ENCODE measurements at places on chromosomes 13 and 19.

DNA sequence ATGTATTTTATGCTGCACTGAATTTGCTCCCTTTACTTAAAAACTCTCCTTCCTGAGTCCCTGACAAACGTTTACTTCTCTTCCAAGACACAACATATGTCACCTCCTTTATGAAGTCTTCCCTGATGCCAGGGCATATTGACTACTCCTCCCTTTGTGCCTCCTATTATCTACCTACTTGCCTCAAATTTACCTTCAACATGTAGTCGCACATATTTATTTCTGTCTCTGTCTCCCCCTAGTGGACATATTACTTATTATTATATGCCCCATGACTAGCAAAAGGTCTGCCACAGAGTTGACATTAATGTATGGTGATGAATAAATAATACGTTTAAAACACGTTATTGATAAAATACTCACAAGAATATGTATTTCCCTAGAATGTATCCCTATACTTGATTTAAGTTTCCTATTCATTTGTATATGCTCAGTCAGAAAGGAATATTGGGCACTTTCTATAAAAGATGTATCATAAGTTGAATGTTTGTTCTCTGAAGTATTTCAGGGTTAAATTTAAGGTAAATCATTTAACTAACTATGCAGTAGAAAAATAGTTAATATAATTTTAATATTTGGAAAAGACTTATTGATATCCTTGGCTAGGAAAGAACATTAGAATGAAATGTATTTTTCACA lies 250.3 kb upstream of the ATXN8OS start:
- no peak for DNase-seq

GRCh38 chr13:73421310-73421912 lies 362.6 kb downstream of the KLF5 start:
- DNase-seq = no peak

DNA sequence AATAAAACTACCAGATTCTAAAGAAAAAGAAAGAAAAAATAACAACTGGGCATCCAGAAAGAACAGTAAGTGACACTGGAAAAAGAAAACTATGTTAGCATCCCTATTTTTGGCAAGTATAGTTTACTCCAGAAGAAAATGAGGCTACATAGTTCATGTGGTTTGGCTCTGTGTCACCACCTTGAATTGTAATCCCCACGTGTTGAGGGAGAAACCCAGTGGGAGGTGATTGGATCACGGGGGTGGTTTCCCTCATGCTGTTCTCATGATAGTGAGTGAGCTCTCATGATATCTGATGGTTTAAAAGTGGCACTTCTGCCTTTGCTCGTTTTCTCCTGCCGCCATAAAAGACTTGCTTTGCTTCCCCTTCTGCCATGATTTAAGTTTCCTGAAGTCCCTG lies 76.9 kb downstream of the ITGBL1 start:
- DNase-seq = no peak

GRCh38 chr13:87820241-87820640 lies 149.1 kb downstream of the SLITRK5 start:
- no peak for DNase-seq

- no peak for DNase-seq
Measured at GRCh38 chr13:108855737-108856387, 226.5 kb downstream of the MYO16 start.

DNA sequence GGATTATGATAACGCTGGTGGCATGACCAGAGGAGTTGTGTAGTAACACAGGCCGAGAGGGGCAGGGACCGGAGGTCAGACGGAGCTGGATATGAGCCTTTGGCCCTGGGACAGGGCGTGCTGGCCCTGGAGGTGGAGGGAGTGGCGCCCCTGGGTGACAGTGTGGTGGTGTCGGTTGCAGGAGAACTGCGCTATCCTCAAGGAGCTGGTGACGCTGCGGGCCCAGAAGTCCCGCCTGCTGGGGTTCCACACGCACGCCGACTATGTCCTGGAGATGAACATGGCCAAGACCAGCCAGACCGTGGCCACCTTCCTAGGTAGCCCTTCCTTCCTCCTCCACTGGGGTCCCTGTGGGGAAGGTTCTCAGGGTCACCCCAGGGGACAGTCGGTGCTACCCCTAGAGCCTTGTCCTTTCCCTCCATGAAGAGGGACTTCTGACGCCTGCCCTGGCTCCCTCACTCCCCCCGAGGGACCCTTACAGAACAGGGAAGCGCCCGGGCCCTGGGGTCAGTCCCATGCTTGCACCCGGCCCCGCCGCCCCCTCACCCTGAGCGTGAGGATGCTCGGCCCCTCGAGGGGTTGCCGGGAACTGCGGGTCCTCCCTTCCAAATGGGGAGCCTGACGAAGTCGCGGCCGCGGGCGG lies 12.8 kb upstream of the ZNF554 start:
- DNase-seq = no peak

- DNase-seq = no peak
Measured at GRCh38 chr13:20306039-20306438, 73.9 kb upstream of the GJB6 start.

Data from naive thymus-derived CD8-positive, alpha-beta T cell (primary cell).